Prostate gland (tissue), 2 donors: ENCODE measurements at places on chromosomes 6 and 20.

GRCh38 chr6:53335224-53335994 is 13.3 kb downstream of the ELOVL5 start:
- H3K36me3 ChIP-seq: no peaks in the 10 kb centered on the region
- no peak overlapping the region for H3K4me3 ChIP-seq
- no peaks in the 10 kb centered on the region for H3K4me1 ChIP-seq
- no peak for DNase-seq
- no peaks in the 10 kb centered on the region for H3K27me3 ChIP-seq

DNA sequence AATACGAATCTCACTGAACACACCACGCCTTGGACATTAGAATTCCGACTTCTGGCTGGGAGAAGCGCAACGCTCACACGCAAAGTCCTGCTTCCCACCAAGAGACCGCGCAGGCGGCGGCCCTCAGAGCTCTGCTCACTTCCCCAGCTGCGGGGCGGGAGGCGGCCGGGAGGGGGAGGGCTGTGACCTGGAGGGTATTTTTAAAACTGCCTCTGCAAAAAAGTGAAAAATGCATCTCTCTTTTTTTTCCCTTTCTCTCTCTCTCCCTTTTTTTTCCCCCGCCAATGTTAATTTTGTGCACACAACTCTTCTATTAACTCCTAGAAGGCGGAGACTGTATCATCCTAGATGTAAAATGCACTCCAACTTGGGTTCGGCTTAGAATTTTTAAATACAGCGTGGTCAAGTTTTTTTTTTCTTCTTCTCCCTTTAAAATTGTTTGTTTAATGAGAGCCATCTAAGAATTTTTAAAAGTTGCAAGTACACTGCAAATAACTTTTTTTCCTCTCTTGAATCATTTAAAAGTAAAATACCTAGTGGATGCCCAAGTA is 66.4 kb downstream of the STX11 start:
- no peaks in the 10 kb centered on the region for H3K36me3 ChIP-seq
- DNase-seq: no peak
- peak overlapping the region; percentile 93 for H3K27ac ChIP-seq

DNA sequence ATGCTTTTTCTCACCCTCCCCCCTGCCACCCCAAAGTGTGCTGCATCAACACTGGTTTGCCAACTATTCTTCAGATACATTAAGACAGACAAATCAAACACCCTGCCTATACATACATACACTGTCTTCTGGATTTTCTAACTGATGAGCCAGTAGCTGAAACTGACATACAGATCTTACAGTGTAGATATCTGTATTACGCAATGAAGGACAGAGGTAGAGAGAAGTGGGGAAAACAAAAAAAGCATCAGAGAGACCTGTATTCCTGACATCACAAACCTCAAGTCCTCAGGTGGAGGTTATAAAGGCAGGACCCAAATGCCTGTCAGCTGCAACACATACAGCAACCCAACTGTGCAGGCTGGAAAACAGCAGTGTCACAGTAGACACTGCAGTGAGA is 535.4 kb downstream of the HACE1 start:
- H3K4me1 ChIP-seq: no peaks in the 10 kb centered on the region
- no peaks in the 10 kb centered on the region for H3K36me3 ChIP-seq
- no peak overlapping the region for H3K27ac ChIP-seq
- H3K27me3 ChIP-seq: no peaks in the 10 kb centered on the region

DNA sequence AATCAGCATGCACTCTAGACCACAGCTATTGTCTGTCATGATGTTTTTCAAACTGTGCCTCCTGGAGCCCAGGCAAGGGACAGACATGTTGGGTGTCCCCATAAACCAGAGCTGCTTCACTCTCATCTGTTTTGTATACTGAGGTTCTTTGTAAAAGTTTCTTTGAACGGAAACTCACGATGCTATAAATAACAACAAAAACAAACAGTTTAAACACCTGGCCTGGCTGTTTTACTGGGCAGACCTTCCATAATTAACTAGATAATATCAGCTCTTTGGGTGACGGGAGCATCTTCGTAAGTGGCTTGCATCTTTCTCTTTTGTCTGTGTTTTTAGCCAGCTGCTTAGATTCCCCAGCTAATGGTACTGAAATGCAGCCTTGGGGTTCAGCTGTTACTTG is 190.3 kb downstream of the ZDHHC14 start:
- H3K27me3 ChIP-seq: no peaks in the 10 kb centered on the region
- DNase-seq: no peak

DNA sequence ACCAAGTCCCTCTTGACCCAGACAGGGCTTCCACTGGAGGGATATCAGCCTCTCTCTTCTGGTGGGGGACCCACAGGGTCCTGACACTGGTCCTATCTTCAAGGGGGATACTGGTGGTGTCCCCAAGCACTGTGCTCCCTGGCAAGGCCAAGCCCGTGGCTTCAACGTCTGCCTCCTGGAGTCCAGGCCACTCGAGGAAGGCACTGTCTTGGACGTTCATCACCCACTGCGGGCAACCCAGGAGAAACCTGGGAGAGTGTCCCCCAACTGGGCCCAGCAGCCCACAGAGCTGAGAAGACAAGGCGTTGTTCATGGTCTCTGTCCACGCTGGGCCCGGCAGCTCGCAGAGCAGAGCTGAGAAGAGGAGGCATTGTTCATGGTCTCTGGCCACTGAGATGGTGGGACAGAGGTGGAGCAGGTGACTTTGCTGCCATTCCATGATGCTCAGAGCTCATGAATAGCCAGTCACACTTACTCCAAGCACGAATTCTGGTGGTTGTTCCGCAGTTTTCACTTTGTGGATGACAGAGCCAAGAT is 37.5 kb upstream of the FRMD1 start:
- no peaks in the 10 kb centered on the region for H3K36me3 ChIP-seq
- DNase-seq: no peak
- H3K27ac ChIP-seq: no peak overlapping the region

DNA sequence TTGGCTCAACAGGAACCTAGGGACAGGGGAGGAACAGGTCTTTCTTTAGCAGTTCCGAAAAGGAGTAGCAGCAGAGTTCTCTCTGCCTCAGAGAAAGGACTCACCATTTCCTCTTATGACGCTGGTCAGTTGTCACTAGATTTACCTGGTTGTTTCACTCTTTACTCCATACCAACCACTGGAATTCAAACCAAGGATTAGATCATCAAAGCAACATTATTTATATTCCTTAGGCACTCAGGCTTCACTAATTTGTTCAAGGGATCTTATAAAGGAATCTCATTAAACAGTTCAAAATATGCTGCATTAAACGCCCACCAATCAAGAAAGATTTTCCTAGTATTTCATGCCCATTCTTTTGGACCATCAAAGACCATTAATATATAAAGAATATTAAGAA is 1129.5 kb upstream of the MAP3K7 start:
- H3K4me3 ChIP-seq: no peak overlapping the region
- H3K36me3 ChIP-seq: no peaks in the 10 kb centered on the region
- no peak overlapping the region for H3K27ac ChIP-seq
- H3K27me3 ChIP-seq: no peaks in the 10 kb centered on the region
- no peak for DNase-seq
- H3K4me1 ChIP-seq: no peaks in the 10 kb centered on the region

- no peaks in the 10 kb centered on the region for H3K36me3 ChIP-seq
- no peaks in the 10 kb centered on the region for H3K27me3 ChIP-seq
- H3K4me3 ChIP-seq: no peak overlapping the region
- H3K27ac ChIP-seq: no peak overlapping the region
Observed at GRCh38 chr20:44618318-44618731, 33.2 kb downstream of the ADA start.

DNA sequence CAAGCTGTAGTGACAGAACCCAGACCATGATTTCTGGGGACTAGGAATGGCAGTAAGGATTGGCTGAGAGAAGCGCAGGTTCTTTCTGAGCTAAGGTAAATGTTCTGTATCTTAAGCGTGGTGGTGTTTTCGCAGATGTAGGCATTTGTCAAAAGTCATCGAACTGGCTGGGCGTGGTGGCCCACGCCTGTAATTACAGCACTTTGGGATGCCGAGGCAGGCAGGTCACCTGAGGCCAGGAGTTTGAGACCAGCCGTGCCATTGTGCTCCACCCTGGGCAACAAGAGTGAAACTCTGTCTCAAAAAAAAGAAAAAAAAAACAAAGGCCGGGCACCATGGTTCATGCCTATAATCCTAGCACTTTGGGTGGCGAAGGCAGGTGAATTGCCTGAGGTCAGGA is 40.7 kb upstream of the EYA2 start:
- DNase-seq: no peak
- no peaks in the 10 kb centered on the region for H3K4me1 ChIP-seq
- no peak overlapping the region for H3K4me3 ChIP-seq
- no peaks in the 10 kb centered on the region for H3K27me3 ChIP-seq
- no peaks in the 10 kb centered on the region for H3K36me3 ChIP-seq
